ENCODE measurements at places on chromosomes 7 and 10.
A peak's percentile ranks its signal among the peaks of the same experiment; 100 is the strongest.

GRCh38 chr7:128210590-128211570 is 30.2 kb upstream of the LEP start:
- DNase-seq: no peak

- peak; percentile 5 for DNase-seq
Measured at GRCh38 chr10:121926671-121927317, 1.0 kb downstream of the ATE1 start.

GRCh38 chr10:6114805-6115341 is 26.0 kb downstream of the RBM17 start:
- DNase-seq: no peak

- DNase-seq: no peak
Measured at GRCh38 chr10:75326306-75326705, 75.3 kb downstream of the ZNF503 start.

- no peak for DNase-seq
Measured at GRCh38 chr10:77253556-77254064, 384.0 kb downstream of the KCNMA1 start.

DNA sequence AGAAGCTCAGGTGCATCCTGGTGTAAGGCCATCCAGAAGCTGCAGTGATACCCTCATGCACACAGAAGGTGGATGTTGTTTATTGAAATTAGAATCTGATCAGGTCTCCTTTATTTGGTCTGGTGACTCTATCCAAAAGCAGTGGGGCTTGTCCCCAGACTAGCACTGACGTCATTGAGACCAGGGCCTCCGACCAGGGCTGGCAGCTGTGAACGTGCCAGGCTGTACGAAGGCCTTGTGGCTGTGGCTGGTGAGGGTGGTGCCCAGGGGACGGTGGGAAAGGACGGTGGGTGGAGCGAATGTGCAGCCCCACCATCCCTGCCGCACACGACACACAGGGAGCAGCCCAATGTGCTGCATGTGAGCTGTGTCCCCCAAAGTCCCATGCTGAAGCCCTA is 160.0 kb downstream of the ADARB2 start:
- no peak for DNase-seq

- DNase-seq: peak; percentile 71
Measured at GRCh38 chr7:99392659-99393354, 15.6 kb downstream of the PDAP1 start.

DNA sequence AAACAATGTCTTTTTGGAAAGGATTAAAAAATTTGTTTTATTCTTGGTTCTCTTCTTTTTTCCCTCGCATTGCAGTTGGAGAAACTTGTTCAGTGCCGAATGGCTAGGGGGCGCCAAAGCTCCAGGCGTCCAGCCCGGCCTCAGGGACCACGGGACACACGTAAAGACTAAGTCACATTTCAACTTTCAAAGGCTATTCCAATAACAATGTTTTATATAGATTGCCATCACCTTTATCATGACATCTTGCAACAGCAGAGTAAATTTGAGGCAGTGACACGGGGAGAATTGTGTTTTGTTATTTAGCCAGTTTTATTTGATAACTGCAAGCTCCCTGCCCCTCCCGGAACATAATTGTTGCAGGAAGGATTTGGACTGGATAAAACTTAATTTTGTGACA is 2.2 kb upstream of the IGFBP3 start:
- no peak for DNase-seq

DNA sequence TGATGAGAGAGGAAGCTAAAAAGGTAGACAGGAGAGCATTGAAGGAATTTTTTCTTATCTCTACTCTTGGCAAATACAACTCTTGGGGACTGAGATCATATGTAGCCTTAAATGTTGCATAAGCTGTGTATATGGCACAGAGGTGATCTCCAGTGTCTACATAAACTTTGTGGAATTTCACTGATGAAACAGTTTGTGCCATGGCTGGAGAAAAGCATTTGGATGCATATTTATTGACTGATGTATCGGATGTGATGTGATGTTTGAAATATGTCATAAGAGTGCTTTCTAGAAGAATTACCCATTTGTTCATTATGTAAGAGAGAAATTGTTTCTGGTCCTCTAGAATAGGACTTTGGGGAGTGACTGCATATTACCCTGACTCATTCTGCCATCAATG is 244.9 kb upstream of the LRRTM3 start:
- no peak for DNase-seq

DNA sequence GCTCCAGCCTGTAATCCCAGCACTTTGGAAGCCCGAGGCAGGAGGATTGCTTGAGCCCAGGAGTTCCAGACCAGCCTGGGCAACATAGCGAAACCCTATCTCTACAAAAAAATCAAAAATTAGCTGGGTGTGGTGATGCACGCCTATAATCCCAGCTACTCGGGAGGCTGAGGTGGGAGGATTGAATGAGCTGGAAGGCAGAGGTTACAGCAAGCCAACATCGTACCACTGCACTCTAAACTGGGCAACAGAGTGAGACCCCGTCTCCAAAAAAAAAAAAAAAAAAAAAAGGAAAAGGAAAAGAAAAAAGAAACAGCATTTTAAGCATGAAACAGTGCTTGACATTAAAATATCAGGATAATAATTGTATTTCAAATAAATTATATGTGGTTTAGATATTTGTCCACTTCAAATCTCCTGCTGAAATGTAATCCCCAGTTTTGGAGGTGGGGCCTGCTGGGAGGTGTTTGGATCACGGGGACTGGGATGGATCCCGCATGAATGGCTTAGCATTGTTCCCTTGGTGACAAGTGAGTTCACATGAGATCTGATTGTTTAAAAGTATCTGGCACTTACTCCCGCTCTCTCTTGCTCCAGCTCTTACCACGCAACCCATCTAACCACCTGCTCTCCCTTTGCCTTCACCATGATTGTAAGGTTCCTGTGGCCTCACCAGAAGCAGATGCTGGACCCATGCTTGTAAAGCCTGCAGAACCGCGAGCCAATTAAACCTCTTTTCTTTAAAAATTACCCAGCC is 103.4 kb downstream of the SRPK2 start:
- no peak for DNase-seq

DNA sequence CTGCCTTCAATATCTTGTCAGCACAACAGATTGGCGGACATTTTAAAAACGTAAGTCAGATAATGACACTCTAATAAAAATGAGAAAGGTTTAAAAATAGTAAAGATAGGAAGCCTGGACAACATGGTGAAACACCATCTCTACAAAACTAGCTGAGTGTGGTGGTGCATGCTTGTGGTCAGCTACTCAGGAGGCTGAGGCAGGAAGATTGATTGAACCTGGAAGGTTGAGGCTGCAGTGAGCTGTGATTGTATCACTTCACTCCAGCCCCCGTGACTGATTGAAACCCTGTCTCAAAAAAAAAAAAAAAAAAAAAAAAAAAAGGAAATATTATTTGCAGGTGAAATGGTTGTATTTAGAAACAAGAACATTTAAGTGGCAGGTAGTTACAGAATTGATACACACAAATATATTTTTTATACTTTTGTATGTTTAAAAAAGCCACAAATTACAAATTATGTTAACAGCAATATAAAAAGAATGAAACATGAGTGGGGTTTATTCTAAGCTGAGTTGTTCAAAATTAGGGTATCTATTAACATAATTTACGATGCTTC is 141.9 kb downstream of the ADK start:
- DNase-seq: no peak

DNA sequence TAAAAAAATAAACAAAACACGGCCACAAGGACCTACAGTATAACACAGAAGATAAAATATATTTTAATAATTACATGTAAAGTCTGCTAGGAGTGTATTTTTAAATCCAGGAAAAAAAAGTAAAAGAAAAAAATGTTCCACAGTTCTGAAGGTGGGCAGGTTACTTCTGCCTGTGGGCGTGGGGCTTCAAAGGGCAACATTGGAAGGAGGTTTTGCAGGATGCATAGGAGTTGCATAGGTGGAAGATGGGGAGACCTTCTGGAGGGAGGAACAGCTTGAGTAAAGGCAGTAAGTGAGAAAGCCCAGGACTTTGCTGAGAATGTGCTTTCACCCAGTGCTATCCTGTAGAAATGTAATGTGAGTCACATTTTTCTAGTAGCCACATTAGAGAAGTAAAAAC is 37.5 kb upstream of the PLXNA4 start:
- DNase-seq: no peak

- no peak for DNase-seq
Measured at GRCh38 chr10:112395809-112396530, 22.1 kb downstream of the ACSL5 start.

- no peak for DNase-seq
Measured at GRCh38 chr7:28847176-28847575, 111.0 kb downstream of the TRIL start.

- DNase-seq: no peak
Measured at GRCh38 chr7:55963584-55964168, 709 bp upstream of the NIPSNAP2 start.

- DNase-seq: peak; percentile 25
Measured at GRCh38 chr10:115092555-115093285, 445 bp upstream of the ATRNL1 start.

DNA sequence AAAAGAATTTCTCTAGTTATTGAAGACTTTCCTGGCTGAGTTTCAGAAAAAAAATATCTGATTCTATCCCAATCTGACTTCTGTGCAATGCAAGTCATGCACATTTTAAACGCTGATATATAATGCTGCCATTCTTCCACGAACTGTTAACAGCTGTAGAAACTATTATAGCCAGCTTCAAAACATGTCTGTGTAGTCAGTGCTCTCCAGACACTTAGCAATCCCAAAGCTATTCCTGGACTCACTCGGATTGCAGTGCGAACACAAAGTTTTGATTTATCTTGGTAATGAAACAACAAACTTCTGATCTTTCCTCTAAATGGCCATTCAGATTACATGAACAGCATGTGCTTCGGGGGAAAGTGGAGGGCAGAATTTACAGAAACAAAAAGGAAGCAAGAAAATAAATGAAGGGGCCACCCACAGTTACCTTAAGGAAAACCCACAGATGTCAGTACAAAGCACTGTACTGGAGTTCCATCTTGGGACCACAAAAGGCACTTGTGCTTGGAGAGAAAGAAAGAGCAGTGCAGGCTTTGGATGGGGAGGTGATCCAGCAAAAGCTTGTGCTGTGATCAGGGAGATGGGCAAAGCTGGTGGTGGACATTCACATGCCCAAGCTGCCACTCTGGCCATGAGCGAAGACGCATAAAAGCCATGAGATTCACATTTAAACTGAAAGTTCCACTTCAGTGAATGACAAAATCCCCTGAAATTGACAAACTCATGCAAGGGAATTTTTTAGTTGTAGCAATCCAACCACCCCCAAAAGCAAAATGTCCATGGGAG is 32.1 kb upstream of the ADO start:
- no peak for DNase-seq

GRCh38 chr10:37754538-37755323 is 102.7 kb downstream of the ZNF248 start:
- DNase-seq: no peak

DNA sequence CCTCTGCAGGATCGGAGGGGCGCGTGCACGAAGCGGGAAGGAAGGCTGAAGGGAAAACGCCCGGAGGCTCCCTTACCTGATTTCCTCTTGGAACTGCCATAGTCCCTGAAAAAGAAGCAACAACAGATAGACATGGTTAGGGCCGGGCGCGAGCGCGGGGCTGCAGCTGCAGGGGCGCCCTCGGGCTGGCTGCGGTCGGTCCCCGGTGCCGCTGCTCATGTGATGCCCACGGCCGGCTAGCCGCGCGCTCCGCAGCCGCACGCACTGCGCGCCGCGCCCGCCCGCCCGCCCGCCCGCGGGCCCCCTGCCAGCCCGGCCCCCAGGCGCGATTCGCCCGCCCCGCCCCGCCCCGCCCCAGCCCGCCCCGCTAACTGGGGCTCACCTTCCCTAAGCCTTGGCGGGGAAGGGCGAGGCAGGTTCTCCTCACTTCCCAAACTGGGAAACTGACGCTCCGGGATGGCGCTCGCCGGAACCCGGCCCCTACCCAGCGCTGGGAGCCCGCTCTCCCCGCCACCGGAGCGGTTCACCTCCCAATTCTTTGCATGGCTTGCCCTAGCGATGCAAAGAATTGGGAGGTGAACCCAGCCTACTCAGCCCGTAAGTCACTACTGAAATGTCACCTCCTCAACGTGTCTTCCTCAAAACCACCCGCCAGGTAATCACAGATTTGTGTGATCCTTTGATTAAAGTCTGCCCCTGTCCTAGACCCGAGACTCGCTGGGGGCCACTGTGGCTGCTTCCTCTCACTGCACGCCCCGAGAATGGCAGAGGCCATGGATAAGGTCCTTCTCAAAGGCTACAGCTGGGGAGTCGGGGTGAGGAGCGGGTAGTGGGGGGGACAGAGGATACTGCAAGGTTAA is 162.2 kb downstream of the SH3PXD2A start:
- no peak for DNase-seq

- no peak for DNase-seq
Measured at GRCh38 chr7:28784171-28784902, 173.8 kb downstream of the TRIL start.

DNA sequence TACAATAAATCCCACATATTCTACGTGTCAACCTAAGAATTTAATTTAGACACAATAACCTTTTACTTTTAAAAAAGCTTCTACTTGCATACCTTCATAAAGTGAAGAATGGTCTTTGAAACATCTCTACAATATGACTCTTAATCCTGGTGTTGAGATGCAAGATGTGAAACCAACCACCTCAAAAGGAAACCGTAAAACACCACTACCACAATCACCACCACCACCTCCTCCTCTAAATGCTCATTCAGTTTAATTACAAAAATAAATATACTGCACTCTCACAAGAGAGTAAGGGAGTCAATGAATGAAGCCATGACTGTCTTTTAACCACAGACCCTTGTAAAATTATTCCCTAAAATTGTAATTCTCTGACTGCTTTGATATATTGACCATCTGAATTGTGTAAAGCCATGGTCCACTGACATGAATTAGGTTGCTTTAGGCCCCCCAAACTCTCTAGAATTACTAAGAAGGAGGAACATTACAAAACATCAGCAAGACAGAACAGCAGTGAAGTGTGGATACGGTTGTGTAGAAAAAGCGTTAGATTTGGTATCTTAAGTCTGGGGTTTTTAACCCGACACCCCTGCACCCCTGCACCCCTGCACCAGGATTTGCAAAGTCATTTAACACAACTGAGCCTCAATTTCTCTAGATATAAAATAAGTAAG is 171.4 kb downstream of the SFMBT2 start:
- no peak for DNase-seq

GRCh38 chr10:70926226-70927000 is 38.0 kb upstream of the PCBD1 start:
- no peak for DNase-seq

DNA sequence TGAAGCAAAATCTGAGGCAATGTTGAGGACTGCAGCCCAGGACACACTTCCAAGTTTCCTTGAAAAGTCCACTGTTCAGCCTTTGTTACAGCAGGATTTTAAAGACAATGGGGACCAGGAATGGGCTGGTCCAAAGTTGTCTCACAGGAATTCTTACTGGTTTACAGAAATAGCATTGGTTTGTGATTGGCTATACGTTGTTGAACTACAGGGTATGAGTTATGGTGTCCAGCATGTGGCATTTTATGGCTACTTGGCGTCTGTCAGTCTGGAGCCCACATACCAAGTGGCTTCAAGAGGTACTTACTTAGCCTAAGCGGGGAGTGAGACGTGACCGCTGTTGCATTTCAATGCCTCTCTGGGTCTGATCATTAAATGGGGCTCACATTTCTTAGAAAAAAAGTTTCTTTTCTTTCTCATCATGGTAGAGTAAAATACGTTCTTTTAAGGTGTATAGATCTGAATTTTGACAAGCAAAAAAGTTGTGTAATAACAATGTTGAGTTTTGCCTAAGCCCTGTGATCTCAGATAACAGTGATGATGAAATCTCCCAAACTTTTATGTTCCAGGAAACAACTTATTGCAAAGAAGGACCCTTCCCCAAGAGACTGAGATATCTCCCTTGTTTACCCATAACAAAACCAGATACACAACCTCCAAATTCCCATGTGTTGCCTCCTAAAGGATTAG is 100.0 kb upstream of the TRIM24 start:
- no peak for DNase-seq

- no peak for DNase-seq
Measured at GRCh38 chr10:60731134-60731885, 47.0 kb upstream of the CDK1 start.
